AG08396 (cell line): ENCODE measurements at places on chromosomes 1 and 21.

DNA sequence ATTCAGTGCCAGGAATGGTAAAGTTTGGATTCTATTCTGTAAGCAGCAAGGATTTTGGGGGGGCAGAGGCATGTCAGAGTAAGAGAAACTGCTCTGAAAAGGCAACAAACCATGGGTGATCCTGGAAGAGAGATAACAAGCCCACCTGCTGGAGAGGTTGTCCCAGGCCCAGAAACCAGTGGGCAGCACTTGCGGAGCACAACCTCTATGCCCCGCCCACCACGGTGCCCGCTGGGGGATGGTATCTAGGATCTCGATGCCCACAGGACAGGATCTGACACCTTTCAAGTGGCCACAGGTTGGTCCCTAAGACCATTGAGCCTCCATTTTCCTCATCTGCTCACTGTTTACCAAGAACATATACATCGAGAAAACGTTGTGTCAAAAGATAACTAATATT, 20.3 kb upstream of the MUL1 start:
- DNase-seq = no peak

DNA sequence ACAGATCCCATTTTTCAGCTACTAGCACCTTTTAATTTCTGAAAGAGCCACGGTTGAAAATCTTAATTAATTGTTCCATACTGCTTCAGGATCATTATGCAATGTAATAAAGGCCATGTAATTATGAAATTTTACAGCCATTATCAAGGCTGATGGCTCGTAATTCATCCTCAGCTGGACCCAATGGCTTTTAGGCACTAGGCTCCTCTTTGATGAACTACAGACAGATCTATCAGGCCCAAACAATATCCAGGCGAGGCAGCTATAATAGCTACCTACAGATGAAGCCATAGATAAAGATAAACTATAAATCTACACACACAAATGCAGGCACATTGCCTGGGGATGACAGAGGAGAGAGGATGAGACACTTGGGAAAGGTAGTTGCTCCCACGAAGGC, 110.5 kb upstream of the USH2A start:
- no peak for DNase-seq

GRCh38 chr1:212667223-212668139, 32.2 kb downstream of the BATF3 start:
- peak; percentile 90 for DNase-seq

GRCh38 chr1:55444667-55445066, 229.5 kb upstream of the USP24 start:
- no peak for DNase-seq

GRCh38 chr1:236395230-236395946, 1.3 kb downstream of the EDARADD start:
- DNase-seq = peak; percentile 29

DNA sequence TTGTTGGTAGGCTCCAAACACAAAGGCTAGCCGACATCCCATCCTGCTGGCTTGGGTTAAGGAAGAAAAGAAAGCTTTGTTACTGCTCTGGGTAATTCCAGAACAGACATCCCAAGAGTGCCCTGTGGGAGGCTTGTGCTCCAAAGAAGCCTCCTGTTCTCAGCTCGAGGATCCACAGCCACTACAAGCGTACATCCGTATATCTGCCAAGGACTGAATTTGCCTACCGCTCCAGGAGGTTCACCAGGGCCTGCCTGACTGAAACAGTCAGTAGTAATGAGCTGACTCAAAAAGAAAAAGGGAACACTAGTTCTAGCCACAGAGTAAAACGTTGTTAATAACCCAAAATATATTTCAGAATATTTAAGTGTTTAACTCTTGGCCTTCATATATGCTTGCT, 24.8 kb upstream of the MUTYH start:
- no peak for DNase-seq

DNA sequence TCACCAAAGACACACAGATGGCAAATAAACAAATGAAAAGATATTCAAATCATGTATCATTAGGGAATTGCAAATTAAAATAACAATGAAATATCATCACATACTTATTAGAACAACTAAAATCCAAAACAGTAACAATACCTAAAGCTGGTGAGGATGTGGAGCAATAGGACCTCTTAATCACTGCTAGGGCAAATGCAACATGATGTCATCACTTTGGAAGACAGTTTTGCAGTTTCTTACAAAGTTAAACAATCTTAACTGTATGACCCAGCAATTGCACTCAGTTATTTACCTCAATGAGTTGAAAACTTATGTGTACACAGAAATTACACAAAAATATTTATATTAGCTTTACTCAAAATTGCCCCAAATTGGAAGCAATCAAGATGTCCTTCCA, 47.3 kb downstream of the SELENOF start:
- peak; percentile 13 for DNase-seq

DNA sequence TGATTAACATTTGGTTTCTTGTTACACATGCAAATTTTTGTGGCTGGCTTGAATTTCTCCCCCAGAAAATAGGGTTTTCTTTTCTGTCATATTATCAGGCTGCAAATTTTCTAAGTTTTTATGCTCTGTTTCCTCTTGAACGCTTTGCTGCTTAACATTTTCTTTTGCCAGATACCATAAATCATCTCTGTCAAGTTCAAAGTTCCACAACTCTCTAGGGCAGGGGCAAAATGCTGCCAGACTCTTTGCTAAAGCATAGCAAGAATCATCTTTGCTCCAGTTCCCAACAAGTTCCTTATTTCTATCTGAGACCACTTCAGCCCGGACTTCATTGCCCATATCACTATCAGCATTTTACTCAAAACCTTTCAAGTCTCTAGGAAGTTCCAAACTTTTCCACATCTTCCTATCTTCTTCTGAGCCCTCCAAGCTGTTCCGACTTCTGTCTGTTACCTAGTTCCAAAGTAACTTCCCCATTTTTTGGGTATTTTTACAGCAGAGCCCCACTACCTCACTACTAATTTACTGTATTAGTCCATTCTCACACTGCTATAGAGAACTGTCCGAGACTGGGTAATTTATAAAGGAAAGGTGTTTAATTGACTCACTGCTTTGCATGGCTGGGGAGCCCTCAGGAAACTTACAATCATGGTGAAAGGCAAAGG, 486.9 kb upstream of the NCAM2 start:
- no peak for DNase-seq

DNA sequence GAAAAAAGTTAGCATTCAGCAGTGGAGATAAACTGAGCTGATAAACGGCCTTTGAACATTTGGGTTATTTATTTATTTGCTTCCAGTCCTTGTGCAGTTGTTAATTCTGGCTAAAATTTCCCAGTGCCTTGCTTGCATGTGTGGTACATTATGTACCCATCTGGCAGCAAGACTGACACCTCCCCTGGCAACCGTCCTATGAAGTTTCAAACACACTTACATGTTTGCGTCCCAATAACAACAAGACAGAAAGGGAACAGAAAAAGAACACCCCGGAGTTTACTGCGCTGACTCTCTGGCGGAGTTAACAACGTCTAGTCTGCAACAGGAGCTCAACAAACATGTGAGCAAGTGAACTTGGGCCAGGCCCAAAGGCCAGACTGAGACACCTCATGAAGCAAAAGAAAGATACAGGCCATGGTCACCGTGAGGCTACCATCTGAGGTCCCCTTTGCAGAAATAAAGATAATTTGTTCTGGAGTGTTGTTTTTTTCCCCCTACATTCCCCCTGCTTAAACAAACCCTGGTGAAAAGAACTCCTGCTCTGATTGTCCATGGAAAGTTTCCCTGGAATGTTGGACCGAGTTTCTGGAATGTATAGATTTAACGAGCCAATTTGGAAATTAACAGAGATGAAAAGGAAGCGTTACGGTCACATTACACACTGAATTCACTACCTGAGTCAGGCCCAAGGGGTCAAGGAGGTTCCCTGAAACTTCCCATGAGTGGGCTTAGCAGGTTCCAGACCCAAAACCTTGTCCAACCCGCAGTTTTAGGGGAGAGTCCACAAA, 33.4 kb downstream of the TRABD2B start:
- DNase-seq = no peak

GRCh38 chr1:84406346-84406861, 8.1 kb downstream of the DNASE2B start:
- peak; percentile 10 for DNase-seq

DNA sequence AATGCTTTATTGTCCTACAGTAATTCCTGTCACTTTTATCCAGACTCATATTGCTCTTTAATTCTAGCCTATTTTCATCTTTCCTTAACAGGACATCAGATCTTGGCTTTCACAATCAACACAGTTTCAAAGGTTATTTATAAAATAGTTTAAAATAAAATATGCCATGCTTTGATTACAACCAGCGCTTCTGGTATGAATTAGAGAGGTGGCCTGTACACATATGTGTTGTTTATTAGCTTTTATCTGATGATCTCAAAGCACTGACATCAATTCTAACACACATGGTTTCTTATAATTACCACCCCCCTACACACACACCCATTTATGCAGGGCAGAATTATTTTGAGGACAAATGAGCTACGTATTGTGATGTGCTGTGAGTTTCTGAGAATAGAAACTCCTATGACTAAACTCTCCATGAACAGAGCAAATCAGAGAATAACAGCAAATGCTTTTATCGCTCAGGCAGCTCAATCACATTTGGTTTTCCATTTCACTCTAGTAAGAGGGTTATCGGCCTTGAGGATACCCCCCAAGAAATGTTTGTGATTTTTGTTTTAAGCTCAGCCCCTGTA, 18.0 kb downstream of the CD247 start:
- no peak for DNase-seq

DNA sequence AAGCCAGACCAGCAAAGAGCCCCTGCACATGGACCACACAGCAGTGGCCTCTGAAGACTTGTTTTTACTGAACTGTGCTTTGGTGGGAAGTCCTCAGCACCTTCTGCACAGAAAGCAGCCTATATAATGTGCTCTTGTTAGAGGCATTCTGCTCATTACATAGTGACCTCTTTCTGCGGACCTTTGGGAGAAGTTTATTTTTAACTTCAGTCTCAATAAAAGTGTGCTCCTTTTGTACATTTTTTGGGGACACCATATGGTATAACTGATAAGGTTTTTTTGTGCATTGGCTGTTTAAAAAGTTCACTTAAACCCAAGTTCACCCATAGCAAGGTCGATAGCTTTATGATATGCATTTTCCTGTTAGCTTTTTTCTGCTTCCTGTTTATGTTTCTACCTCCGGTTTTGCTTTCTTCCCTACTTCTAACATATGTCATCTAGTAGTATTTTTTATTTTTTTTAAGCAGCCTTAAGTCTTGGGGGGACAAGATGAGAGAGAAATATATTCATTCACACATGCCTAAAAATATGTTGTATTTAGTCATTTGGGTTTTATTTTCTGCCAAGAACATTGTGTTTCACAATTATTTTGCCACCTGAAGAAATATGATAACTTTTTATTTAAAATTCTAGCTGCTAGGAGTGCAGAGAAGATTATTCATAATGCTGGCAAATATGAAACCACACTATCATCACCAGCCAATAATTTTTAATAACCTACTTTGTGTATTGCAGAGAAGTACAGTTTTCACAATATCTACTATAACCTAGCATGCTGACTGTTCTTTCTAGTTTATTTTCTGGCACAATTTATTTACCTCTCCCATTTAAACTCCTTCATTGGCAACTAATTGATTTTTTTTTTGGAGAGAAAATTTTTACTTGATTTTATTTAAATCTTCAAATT, 22.9 kb upstream of the SLC19A2 start:
- no peak for DNase-seq

DNA sequence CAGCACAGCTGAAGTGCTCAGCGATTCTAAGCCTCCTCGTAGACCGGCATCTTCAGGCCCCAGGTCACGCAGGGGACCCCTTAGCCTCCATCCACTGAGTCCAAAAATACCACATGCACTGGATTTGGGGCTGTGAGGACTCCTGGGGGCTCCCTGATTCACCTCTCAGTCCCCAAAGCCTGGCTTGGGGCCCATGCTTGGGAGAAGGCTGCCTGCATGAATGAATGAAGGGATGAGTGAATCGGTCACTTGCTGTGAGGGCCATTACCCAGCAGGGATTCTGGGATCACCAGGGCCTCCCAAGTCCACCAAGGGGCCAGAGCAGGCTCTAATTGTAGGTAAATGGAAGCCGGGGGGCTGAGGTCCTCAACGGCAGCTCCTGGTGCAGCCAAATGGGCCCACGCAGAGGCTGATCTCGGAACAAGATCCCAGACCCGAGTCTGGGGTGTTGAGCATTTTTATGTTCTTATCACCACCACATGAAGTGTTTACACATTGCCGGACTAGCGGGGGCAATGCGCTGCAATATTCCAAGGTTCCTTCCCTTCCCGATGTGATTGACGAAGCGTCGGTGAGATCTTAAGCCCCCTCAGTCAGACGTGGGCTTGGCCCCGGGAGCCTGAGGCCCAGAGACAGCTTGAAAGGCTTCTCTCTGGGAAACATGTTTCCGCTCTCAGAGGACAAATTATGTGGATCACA, 13.6 kb upstream of the ARHGEF16 start:
- DNase-seq = no peak

DNA sequence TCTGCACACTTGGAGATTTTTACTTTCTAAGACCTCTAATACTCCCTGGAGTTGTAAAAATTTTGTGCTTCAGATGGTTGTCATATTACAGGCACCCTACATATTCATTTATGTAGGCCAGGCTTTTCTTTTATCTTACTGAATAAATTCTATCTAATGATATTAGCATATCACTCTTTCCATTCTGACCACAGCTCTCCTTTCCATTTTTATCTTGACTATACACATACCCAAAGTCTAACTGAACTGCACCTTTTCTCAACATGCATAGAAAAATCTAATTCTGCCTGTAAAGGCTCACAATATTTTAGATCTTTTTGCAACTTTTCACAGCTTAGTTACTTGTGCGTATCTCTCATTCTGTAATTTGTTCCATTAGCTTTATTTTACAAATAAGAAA, 52.7 kb upstream of the TSHB start:
- DNase-seq = no peak

DNA sequence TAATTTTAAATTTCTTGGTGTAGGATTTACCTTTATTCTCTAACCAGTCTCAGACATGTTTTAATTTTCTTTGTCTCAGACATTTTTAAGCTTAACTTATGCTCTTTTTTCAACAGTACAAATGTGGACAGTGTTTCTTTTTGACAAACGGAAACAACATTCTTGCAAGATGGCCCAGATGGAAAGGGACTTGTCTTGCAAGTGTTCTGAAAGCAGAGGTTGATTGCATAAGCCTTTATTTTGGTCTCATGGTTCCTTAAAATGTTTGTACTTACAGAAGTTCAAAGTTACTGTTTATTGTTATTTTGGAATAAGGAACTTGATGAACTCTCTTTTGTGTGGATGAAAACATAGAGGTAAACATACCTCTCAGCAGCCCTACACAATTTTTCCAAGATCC, 22.9 kb downstream of the SMAP2 start:
- DNase-seq = no peak
